ENCODE measurements at places on chromosomes 4 and X.

DNA sequence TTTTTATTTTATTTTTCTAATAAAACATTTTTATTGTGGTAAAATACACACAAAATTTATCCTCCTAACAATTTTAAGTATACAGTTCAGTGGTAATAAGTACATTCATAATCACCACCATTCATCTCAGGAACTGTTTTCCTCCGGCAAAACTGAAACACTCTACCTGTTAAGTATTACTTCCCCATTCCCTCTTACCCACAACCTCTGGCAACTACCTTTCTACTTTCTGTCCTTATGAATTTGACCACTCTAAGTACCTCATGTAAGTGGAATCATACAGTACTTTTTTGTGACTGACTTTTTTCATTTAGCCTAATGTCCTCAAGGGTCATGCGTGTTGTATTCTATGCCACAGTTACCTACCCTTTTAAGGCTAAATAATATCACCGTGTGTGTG lies 21.1 kb upstream of the HSFX4 start:
- DNase-seq = no peak

DNA sequence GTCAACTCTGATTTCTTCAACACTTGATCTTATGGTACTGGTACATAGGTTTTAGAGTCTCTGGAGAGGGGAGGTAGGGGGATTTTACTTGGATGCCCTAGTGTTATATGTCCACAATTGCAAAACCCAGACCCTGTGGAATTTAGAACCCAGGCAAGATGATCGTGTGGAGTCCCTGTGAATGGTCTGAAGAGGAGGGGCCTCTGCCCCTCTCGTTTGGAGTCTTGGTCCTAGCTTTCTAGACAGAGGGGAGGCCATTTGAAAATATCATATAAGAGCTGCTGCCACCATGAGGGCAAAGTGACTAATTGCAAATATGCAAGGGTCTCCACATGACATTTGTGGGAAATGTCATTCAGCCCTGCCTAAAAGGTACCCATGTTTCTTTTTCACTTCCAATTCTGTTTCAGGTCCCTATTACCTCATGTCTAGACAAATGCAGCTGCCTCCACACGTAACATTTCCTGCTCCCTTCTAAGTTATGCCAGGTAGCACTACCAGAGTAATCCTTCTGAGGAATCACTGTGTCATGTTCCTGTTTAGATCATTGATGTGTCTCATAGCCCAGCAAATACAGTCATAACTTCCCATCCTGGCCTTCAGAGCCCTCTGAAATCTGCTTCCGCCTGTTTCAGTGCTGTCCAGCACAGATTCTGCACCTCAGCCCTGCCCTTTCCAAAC lies 126.8 kb downstream of the KLHL8 start:
- no peak for DNase-seq

- no peak for DNase-seq
Observed at GRCh38 chrX:133042260-133042659, 54.6 kb downstream of the USP26 start.

GRCh38 chr4:11252149-11252548 lies 176.5 kb downstream of the HS3ST1 start:
- no peak for DNase-seq

DNA sequence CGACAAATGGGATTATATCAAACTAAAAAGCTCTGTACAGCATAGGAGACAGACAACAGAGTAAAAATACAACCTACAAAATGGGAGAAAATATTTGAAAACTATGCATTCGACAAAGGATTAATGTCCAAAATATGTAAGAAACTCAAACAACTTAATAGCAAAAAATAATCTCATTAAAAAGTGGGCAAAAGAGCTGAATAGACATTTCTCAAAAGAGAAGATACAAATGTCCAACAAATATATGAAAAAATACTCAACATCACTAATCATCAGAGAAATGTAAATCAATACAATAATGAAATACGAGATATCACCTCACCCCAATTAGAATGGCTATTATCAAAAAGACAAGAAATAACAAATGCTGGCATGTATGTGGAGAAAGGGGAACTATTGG lies 272.9 kb downstream of the KLHL13 start:
- no peak for DNase-seq

GRCh38 chr4:2261110-2261852 lies 628 bp downstream of the MXD4 start:
- DNase-seq = no peak

- DNase-seq = no peak
Observed at GRCh38 chr4:147739239-147739823, 7.4 kb downstream of the ARHGAP10 start.

DNA sequence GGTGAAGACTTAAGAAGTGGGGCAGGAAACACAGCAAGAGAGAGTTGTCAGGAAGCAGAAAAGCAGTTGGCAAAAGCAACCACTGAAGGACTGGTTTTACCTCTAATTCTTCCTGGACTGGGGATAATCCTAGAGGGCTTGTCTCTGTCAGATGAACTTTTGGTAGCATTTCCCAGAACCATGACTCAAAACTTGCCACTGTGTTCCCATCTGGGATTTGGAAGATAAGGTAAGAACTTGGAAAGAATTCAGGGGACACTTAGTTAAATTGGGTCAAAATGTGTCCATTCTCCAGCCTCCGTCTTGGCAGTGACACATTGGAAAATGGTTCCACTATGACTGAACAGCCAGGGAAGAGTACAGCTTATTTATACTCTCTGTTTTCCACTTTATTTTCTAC lies 55.7 kb downstream of the CD38 start:
- no peak for DNase-seq

GRCh38 chrX:115642895-115643530 lies 82.0 kb downstream of the PLS3 start:
- DNase-seq = no peak

Data from cerebellar nuclear complex (tissue), 1 donor.